Karpas-422 (cell line): ENCODE measurements at places on chromosomes 6 and 20. TPM values are rescaled to one million over a fixed set of nuclear protein-coding genes. Genes with fewer than 3 reads are reported as not detected.

- no peaks in the 10 kb centered on the region for H3K36me3 ChIP-seq
- H3K27ac ChIP-seq: no peak overlapping the region
- no peaks in the 10 kb centered on the region for H3K4me1 ChIP-seq
- no peak for DNase-seq
- no peak overlapping the region for H3K4me3 ChIP-seq
Measured at GRCh38 chr6:25312703-25313102, 33.5 kb downstream of the CARMIL1 start.

FAM162B gene
- total RNA-seq: not detected in 2 replicates

PNLDC1 gene
- total RNA-seq: 0.11 TPM in 1 of 2 replicates, not detected in the other

DNA sequence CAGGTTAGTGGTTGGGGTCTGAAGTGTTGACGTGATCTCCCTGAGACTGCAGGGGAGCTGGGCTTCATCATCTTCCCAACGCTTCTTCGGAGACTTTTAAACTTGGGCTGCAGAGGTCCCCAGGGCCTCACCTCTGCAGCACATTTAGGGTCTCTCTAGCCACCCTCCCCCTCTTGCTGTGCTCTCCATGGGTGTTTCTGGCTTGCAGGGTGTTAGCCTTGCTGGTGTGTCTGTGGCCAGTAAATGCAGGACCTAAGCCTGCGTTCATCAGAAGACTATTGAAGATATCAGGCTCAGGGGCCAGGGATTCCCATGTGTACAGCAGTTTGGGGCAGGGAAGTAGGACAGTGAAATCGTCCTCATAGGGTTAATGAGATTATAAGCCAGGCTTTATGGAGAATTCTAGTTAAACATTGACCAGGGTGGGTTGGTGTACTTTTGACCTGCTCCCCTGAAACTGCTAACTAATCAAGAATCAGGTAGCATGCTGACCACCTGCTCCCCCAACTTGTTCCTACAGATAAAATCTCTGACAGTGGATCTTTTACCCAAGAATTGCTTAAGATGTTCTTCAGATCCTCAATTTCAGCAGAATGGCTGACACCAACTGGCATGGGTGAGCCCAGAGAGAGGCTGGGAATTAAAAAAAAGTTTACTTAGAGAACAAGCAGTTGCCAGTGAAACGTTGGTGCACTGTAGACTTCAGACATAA is 3.8 kb upstream of the DDO start:
- H3K27me3 ChIP-seq: no peaks in the 10 kb centered on the region
- no peaks in the 10 kb centered on the region for H3K36me3 ChIP-seq

DNA sequence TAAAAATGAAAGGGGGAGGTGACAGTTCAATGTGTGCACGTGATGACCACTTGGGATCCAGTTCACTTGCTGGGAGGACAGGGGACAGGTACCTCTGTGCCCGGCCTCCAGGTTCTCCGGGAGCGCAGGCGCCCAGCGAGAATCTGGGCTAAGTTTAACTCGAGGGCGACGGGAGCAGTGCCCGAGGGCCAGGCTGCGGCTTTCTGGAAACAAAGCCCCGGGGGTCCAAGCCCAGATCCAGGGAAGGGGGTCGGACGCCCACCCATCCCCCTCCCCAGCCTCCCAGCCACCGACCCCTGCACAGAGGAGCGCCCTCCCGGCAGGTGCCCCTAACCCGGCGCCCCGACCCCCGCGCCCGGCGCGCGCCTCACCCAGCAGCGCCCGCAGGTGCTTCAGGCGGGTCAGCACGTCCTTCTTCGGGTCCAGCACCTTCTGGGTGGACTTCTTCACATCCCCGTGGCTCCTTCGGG is 405 bp downstream of the RALGAPA2 start:
- no peak overlapping the region for H3K27ac ChIP-seq
- peaks cover 23% of the 10 kb centered on the region for H3K4me1 ChIP-seq
- H3K36me3 ChIP-seq: no peaks in the 10 kb centered on the region
- peak overlapping the region; percentile 78 for H3K4me3 ChIP-seq
- H3K27me3 ChIP-seq: no peaks in the 10 kb centered on the region

- H3K4me3 ChIP-seq: no peak overlapping the region
- no peak overlapping the region for H3K27ac ChIP-seq
- no peaks in the 10 kb centered on the region; the same call in 1 of the 2 replicates for H3K27me3 ChIP-seq
- peak; percentile 74 for DNase-seq
- H3K4me1 ChIP-seq: no peaks in the 10 kb centered on the region
Measured at GRCh38 chr6:2196079-2196679, 49.2 kb downstream of the GMDS start.

DNA sequence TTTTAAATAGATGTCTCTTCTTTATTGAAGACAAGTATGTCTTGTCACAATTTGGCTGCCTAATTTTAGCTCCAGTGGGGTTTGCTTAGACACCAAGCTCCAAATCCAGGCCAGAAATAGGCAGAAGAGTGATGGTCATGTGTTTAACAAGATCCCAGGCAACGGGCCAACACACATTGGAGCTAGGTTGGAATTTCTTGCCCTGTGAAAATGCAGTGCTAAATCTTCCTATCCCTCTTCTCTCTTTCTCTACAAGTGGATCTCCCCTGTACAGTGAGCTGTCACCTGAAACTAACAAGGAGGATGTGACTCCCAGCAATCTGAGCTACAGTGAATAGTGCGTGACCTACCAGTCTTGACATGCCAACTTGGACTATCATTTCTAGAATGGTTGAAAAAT is 65.3 kb upstream of the VGLL2 start:
- H3K36me3 ChIP-seq: no peaks in the 10 kb centered on the region
- no peak overlapping the region for H3K4me3 ChIP-seq
- no peak for DNase-seq
- H3K27me3 ChIP-seq: no peaks in the 10 kb centered on the region
- H3K27ac ChIP-seq: no peak overlapping the region

HMGCLL1 gene
- not detected in 2 replicates for total RNA-seq

- DNase-seq: peak; percentile 42
- no peaks in the 10 kb centered on the region for H3K27me3 ChIP-seq
- no peaks in the 10 kb centered on the region for H3K36me3 ChIP-seq
- no peak overlapping the region for H3K27ac ChIP-seq
- H3K4me1 ChIP-seq: no peaks in the 10 kb centered on the region
- no peak overlapping the region for H3K4me3 ChIP-seq
Measured at GRCh38 chr20:52783769-52784168, 188.4 kb upstream of the TSHZ2 start.

- no peak overlapping the region for H3K27ac ChIP-seq
Measured at GRCh38 chr6:50539447-50539846, 173.9 kb upstream of the TFAP2D start.

DNA sequence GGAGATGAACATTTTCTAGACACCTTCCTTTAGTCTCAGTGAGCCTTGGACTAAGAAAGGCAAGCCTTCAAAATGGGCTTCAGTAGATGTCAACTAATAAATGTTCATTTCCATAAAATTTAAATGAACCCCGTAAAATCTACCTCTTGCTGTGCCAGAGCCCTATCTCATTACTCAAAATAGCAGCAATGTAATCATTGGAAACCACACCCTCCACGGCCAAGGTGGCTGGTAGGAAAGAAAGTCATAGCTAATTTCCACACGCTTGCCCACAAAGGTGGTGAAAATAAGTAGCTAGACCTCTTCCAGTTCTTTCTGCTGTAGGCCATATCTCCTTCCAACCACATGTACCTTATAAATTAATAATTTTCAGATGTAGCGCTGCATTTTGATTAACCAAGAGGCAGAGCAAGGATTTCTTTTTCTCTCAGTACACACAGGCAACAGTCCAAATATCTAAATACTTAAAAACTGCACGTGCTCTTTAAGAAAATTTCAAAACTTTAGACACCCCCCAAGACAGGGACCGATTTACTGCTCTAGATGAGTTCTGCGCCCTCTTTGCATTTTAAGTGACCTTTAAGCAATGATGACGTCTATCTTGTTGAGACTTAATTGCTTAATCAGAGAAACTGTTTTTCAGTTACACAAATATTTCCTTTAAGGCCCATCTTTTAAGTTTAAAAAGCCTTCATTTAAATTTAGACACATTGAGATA is 290.8 kb downstream of the ZNF217 start:
- H3K27ac ChIP-seq: no peak overlapping the region
- no peak overlapping the region for H3K4me3 ChIP-seq
- H3K4me1 ChIP-seq: no peaks in the 10 kb centered on the region
- no peaks in the 10 kb centered on the region for H3K36me3 ChIP-seq

- no peak overlapping the region for H3K4me3 ChIP-seq
- no peaks in the 10 kb centered on the region for H3K27me3 ChIP-seq
- no peaks in the 10 kb centered on the region for H3K36me3 ChIP-seq
- peaks cover 17% of the 10 kb centered on the region for H3K4me1 ChIP-seq
- DNase-seq: no peak
Measured at GRCh38 chr20:57220337-57221145, 45.9 kb downstream of the BMP7 start.

DNA sequence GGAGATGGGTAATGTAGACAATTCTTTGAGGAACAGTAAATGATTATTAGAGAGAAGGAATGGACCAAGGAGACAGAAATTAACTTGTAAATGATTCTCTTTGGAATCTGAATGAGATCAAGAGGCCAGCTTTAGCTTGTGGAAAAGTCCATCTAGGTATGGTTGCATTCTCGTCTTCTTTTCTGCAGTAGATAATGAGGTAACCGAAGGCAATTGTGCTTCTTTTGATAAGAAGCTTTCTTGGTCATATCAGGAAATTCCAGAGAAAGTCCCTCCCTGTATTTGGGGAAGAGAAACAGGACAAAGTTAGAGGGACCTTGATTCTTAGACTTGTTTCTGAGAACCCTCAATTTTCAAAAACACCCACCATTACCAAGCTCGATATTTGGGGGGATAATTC is 109.1 kb upstream of the PRSS16 start:
- no peaks in the 10 kb centered on the region for H3K27me3 ChIP-seq
- H3K4me3 ChIP-seq: no peak overlapping the region
- H3K27ac ChIP-seq: peak overlapping the region; percentile 77
- no peak for DNase-seq
- 0 out of 2 replicates have a peak, but pooled peaks cover 8% of the 10 kb centered on the region for H3K36me3 ChIP-seq

GRCh38 chr6:155442562-155442961 is 13.1 kb downstream of the NOX3 start:
- no peaks in the 10 kb centered on the region for H3K27me3 ChIP-seq
- no peak for DNase-seq
- H3K36me3 ChIP-seq: no peaks in the 10 kb centered on the region
- no peak overlapping the region for H3K4me3 ChIP-seq
- no peaks in the 10 kb centered on the region for H3K4me1 ChIP-seq

KCNK15 gene
- total RNA-seq: not detected in 2 replicates

SIRPB1 gene
- total RNA-seq: 0.18 and 0.45 TPM in 2 replicates

DNA sequence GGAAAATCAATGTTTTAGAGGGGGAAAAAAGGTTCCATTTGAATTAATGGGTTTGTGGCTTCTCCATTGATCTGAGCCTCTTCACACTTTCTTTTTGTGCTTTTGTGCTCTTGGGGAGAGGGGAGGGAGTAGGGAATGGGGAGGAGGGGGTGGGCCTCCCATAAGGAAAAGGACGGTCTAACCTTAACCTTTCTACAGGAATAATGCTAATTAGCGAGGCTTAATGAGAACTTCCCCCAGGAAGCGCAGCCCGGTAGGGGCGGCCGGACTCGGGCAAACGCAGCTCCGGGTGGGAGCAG is 103.0 kb downstream of the NOL4L start:
- DNase-seq: no peak
- H3K4me3 ChIP-seq: no peak overlapping the region
- H3K36me3 ChIP-seq: no peaks in the 10 kb centered on the region

DNA sequence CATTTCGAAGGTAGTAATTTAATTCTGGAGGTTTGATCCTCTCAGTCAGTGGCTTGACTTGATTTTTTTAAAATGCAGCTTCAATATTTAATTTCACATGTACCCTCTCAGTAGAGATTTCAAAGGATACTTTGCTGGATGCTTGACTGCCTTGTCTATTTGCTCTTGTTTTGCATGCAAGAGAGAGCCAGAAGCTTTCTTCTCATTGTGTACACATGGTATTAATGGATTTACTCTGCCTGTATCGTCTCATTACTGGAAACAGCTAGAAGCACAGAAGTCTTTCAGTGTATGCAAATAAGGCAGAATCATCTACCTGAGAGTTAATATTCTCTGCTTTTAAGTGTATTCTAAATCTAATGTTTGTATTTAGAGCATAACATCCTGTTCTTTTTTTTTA is 84.3 kb upstream of the FOXO3 start:
- H3K4me3 ChIP-seq: no peak overlapping the region
- H3K36me3 ChIP-seq: no peaks in the 10 kb centered on the region
- no peak overlapping the region for H3K27ac ChIP-seq
- H3K4me1 ChIP-seq: peaks cover 4% of the 10 kb centered on the region

GRCh38 chr6:156651486-156651885 is 125.7 kb upstream of the ARID1B start:
- no peak overlapping the region for H3K4me3 ChIP-seq
- no peaks in the 10 kb centered on the region for H3K36me3 ChIP-seq
- no peak overlapping the region for H3K27ac ChIP-seq
- DNase-seq: peak; percentile 16
- no peaks in the 10 kb centered on the region for H3K27me3 ChIP-seq

DNA sequence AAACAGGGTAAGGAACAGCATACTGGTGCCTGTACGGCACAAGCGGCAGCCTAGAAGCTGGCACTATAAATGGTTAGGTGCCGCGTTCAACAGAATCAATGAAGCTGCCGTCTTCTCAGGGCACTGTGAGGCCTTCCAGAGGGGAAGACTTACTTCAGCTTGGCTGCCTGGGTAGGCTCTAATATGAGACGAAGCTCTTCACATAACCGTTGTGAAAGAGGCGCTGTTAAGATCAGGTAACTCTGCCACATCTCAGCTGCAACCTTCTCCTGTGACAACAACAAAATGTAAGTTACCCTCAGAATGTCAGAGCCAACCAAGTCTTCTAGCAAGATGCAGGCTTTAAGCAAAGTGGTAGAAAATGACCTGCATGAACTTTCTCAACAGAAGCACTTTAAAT is 12.0 kb upstream of the LYRM2 start:
- no peaks in the 10 kb centered on the region for H3K27me3 ChIP-seq
- no peak for DNase-seq
- no peak overlapping the region for H3K4me3 ChIP-seq
- no peaks in the 10 kb centered on the region for H3K4me1 ChIP-seq

DNA sequence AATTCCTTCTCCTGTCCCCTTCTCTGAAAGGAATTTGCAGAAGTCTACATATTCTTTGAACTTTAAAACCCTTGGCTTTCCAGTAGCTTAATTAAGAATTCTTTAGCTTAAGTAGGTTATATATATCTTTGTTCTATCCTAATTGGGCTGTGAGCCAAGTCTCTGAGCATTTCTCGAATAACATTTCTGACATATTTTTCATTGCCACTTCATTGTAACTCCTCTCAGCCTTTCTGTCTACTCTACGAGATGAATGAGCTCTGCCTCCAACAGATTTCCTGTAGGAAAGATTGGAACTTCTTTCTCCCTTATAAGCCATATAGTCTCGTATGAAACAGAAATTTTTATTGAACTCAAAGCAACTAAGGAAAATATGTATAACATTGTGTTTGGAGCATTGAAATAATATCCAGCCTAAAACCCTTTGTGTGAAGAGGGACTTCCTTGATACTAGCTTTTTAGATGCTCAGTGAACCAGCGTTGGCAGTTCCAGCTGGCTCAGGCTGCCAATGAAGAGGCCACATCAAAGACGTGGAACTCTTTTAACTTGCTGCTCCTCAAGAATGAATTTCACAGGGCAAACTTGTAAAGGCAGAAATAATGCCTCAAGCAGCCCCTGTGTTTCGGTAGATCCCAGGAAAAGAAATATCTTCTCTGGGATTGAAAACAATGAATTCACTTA is 87.7 kb upstream of the NOX3 start:
- no peaks in the 10 kb centered on the region for H3K36me3 ChIP-seq
- H3K4me3 ChIP-seq: no peak overlapping the region
- H3K27me3 ChIP-seq: no peaks in the 10 kb centered on the region
- no peak for DNase-seq
- no peak overlapping the region for H3K27ac ChIP-seq

- H3K27me3 ChIP-seq: no peaks in the 10 kb centered on the region
- no peak overlapping the region for H3K4me3 ChIP-seq
- no peak for DNase-seq
- H3K4me1 ChIP-seq: no peaks in the 10 kb centered on the region
- no peaks in the 10 kb centered on the region for H3K36me3 ChIP-seq
Measured at GRCh38 chr6:11413117-11413687, 124.3 kb upstream of the TMEM170B start.
